Vagina (tissue), 2 donors: ENCODE measurements at places on chromosomes 16 and 17.

GRCh38 chr16:66480265-66481080 is 53.4 kb downstream of the BEAN1 start:
- no peak for DNase-seq

DNA sequence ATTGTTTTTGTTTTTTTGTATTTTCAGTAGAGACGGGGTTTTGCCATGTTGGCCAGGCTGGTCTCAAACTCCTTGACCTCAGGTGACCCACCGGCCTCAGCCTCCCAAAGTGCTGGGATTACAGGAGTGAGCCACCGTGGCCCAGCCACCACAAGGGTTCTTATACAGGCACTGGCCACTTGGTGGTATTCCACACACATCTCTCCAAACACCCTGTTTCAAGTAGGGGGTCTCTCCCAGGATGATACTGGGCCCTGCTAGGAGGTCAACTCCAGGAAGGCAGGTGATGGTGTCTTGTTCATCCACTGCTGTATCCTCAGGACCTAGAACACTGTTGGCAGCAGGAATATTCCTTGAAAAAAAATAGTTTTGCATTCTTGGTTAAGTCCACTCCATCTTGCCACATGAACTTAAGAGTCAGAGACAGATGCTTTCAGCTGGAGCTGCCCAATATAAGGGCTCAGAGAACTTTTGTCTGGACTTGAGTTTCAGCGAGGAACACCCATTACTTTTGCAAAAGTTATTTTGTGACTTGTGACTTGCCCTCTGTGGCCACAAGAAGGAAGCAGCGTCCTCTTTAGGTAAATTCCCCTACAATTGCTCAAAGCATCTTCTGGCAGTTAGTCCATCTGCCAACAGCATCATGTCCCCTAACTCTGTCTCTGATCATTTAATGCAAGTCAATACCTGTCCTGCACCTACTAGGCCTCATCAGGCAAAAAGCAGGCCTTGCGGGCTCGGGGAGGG is 7.4 kb upstream of the EEF2K start:
- DNase-seq: no peak

GRCh38 chr16:69823831-69824563 is 61.9 kb downstream of the WWP2 start:
- no peak for DNase-seq

GRCh38 chr17:10192461-10192860 is 5.9 kb downstream of the GAS7 start:
- DNase-seq: no peak

GRCh38 chr16:76293980-76294379 is 16.8 kb downstream of the CNTNAP4 start:
- DNase-seq: no peak

DNA sequence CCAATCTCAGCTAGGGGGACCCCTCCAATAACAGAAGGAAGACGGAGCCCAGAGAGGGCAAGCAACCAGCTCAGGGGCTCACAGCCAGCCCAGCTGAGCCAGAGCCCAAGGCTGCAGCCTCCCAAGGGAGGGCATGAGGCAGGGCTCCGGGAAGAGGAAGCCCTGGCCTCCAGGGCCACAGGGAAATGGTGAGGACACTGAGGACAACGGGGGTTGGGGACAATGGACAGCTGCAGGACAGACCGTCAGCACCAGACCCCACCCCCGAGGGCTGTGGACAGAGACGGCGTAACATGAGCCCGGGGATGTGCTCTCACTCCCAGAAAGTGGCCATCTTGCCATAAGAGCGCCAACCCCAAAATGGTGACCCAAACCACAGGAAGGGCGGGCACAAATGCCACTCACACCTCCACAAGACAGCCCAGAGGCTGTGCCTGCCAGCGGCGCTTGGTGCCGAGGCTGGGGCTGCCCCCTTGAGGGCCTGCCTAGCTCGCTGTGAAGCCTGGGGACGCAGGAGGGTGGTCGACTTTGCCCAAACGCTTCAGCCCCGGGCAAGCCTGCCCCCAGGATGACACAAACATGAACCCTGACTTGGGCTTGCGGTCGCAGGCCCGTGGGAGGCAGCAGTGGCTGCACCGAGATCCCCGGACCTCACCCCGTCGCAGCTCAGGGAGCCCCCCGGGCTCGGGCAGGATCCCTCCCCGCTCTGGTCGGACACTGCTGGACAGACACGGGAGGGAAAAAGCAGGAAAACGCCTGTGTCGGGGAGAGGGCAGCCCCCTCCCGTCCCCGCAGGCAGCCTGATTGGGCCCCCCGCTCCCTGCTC is 10.5 kb downstream of the PIMREG start:
- DNase-seq: no peak

DNA sequence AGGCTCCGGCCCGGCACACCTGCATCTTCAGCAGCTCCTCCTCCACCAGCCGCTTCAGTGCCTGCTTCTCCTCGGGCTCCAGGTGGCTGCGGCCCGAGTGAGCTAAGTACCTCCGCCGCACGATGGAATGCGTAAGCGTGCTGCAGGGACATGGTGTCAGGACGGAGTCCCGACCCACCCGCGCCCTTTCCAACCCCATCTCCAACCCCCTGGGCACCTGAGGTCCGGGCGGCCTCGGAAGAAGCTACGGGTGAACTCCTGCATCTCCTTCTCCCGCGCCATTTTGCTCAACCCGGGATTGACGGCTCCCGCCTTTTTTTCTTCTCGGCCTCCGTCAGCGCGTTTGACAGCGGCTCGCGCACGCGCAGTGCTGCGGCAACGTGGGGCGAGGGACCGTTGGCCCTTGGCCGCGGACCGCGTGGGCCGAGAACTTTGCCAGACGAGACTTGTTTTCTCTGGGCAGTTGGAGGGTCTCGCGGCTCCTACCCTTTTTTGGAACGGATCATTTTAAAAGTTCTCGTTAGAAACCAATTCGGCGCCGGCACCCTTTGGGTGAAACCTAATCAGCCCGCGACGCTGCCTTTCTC is at the start of gene HIRIP3:
Gene HIRIP3 (minus strand): TSS at position 294 of the 587 bp plus-strand sequence. CDS start 12 bp downstream, at position 282.
- no peak for DNase-seq

DNA sequence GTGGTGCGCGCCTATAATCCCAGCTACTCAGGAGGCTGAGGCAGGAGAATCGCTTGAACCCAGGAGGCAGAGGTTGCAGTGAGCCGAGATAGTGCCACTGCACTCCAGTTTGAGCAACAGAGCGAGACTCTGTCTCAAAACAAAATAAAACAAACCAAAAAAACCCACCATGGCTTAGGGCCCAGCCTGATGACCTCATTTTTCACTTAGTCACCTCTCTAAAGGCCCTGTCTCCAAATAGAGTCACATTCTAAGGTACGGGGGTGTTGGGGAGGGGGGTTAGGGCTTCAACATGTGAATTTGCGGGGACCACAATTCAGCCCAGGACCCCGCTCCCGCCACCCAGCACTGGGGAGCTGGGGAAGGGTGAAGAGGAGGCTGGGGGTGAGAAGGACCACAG is 1.4 kb upstream of the STH start:
- DNase-seq: no peak

DNA sequence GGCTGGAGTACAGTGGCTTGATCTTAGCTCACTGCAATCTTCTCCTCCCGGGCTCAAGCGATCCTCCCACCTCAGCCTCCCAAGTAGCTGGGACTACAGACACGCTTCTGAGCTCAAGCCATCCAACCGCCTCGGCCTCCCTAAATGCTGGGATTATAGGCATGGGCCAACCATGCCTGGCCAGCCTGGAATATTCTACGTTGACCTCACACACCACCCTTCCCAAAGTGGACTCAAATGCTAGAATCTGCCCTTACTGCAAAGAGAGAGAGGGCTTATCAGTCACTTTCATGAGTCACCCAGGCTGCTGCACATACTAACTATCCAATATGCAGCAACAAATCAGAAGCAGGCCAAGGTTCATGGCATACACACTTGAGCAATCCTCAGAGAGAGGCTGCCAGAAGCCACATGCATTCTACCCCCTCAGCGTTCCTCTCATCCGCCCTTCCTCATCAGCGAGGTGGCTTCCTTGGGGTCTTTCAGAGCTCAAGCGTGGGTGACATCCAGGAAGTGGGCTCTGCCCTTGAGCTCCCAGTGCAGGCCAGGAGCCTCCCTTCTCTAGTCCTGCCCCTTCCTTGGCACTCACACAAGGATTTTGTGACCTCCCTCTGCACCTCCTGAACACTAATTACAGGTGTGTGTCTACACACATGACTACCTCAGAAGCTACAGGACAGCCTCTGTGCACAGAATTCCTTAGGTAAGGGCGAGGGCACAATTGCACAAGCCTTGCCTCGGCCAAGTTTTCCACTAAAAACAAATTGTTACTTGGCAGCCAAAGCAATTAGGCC is 24.8 kb upstream of the SIAH1 start:
- no peak for DNase-seq

DNA sequence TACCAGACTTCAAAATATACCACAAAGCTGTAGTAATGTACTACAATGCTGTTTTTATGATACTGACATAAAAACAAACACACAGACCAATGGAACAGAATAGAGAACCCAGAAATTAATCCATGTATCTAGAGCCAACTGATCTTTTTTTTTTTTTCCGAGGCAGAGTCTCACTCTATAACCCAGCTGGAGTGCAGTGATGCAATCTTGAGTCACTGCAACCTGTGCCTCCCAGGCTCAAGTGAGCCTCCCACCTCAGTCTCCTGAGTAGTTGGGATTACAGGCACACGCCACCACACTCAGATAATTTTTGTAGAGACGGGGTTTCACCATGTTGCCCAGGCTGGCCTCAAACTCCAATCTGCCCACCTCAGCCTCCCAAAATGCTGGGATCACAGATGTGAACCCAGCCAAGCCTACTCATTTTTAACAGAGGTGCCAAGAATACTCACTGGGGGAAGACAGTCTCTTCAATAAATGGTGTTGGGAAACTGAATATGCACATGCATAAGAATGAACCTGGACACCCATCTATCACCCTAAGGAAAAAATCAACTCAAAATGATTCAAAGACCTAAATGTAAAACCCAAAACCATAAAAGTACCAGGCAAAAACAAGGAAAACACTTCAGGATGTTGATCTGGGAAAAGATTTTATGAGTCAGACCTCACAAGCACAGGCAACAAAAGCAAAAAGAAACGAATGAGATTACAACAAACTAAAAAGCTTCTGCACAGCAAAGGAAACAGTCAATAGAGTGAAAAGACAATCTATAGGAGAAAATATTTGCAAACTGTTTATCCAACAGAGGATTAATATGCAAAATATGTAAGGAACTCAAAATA is 63.1 kb downstream of the STX8 start:
- DNase-seq: no peak

DNA sequence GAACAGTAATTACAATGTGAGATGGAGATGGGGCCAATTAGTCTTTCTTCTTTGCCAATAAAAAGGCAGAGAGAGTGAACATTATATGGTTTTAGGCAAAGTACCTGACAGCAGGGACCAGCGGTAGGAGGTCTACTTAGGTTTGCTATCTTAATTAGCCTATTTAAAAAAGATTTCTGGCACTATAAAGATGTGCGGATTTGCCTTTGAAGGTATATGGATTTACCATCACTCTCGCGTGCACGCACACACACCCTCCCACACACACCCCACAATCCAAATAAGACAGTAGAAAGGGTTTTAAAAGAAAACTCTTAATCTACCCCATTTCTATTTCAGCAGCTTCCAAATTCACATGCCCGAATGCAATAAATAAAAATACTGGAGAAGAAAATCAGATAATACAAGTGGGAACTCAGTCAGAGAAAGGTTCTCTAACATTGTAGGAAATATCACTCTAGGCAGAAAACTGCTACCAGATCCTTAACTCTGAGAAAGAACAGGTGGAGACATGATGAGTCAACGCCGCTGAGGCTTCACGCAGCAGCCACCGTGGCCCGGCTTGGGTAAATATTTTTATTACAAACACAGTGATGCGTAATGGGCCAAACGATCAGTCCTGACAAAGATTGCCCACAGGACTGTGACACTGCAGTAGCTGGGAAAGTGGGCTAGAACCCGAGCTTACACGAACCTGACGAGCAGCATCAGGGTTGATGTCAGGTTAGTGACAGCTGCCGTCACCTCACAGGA is 66.6 kb upstream of the AXIN2 start:
- DNase-seq: no peak

GRCh38 chr17:34398990-34399389 is 36.0 kb upstream of the CCL1 start:
- DNase-seq: no peak

GRCh38 chr16:22813223-22813947 is 577 bp upstream of the HS3ST2 start:
- no peak for DNase-seq

DNA sequence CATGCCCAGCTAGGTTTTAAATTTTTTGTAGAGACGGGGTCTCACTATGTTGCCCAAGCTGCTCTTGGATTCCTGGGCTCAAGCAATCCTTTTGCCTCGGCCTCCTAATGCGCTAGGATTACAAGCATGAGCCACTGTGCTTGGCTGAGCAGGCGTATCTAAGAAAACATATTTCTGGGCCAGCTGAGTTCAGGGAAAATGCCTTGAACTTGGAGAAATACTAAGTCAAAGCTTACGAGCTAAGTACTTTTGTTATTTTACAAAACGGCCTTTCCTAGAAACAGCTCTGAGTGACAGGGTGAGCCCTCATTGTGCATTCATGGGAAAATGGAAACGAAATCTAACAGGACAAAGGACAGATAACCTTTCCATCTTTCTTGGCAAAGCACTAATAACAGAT is 24.7 kb downstream of the DNAI2 start:
- DNase-seq: no peak

- DNase-seq: no peak
Observed at GRCh38 chr16:85777583-85778310, 21.6 kb downstream of the EMC8 start.

DNA sequence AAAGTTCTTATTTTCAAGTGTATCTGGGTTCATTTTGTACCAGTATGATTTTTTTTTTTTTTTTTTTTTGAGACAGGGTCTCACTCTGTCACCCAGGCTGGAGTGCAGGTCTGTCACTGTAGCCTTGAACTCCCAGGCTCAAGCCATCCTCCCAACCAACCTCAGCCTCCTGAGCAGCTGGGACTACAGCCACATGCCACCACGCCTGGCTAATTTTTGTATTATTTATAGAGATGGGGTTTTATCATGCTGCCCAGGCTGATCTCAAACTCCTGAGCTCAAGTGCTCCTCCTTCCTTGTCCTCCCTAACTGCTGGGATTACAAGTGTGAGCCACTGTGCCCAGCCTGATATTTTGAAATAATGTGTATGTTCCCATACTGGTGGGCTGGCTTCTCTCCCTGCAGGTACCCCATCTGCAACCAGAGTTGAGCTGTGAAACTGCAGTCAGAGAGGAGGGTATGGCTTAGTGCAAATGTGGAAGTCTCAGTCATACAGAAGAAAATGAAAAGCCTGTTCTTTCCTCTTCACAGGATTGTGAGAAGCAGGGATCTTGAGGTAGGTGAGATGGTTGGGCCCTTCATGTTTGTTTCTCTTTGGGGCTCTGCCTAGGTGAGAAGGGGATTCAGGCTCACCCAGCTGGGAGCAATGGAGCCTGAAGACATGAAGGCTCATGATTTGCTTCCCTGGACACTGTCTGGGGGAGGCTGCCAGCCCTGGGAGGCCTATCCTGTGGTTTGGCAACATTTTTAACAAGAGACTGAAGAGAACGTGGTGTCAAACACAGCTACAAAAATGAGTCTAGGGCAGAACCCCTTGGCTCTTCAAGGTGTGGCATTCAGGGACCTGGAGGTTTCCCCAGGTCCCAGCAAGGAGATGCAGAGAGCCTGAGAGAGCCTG is 41.3 kb upstream of the SIAH1 start:
- no peak for DNase-seq

- DNase-seq: no peak
Observed at GRCh38 chr17:39866013-39866730, 1.8 kb upstream of the ZPBP2 start.

GRCh38 chr16:4654011-4654963 is 29.7 kb downstream of the MGRN1 start:
- DNase-seq: no peak
